ENCODE measurements at places on chromosomes 1 and 21.

DNA sequence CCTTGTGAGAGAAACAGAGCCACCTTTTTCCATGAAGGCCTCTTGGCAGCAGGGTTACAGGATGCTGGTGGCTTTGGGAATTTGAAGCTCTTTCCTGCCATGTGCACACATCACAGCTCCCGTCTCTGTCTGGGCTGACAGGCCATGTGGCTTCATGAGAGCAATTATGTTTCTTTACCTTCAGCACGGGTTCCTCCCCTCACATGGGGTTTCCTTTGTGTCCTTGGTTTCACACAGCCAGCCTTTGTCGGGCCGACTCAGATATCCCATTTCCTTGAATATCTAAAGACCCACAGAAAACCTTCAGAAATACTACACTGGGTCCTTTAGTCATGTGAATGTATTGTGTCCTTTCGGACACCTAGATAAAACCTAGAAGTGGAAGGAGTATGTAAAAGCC lies 7.1 kb downstream of the CLIC6 start:
- no peak for DNase-seq

GRCh38 chr1:236451796-236452373 lies 57.8 kb downstream of the EDARADD start:
- DNase-seq = peak; percentile 15

GRCh38 chr1:29851691-29852090 lies 615.4 kb downstream of the PTPRU start:
- DNase-seq = no peak

- peak; percentile 19 for DNase-seq
Observed at GRCh38 chr1:183281039-183281438, 95.0 kb downstream of the LAMC2 start.

- no peak for DNase-seq
Observed at GRCh38 chr1:230827081-230827681, 41.1 kb downstream of the C1orf198 start.

DNA sequence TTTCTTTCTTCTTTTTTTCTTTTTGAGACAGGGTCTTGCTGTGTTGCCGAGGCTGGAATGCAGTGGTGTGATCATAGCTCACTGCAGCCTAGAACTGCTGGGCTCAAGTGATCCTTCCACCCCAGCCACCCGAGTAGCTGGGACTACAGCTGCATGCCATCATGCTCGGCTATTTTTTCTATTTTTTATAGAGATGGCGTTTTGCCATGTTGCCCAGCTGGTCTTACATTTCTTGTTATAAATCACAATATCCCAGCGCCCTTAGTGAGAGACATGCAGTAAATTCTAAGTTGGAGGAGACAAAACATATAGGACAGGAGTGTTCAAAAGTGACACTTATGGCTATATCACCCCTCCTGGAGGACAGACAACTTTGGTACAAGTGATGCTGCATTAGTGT lies 31.3 kb upstream of the ACTN2 start:
- DNase-seq = no peak

GRCh38 chr1:21783679-21784603 lies 992 bp upstream of the USP48 start:
- DNase-seq = peak; percentile 82

GRCh38 chr1:158095737-158096335 lies 84.9 kb upstream of the CD1D start:
- peak; percentile 53 for DNase-seq

DNA sequence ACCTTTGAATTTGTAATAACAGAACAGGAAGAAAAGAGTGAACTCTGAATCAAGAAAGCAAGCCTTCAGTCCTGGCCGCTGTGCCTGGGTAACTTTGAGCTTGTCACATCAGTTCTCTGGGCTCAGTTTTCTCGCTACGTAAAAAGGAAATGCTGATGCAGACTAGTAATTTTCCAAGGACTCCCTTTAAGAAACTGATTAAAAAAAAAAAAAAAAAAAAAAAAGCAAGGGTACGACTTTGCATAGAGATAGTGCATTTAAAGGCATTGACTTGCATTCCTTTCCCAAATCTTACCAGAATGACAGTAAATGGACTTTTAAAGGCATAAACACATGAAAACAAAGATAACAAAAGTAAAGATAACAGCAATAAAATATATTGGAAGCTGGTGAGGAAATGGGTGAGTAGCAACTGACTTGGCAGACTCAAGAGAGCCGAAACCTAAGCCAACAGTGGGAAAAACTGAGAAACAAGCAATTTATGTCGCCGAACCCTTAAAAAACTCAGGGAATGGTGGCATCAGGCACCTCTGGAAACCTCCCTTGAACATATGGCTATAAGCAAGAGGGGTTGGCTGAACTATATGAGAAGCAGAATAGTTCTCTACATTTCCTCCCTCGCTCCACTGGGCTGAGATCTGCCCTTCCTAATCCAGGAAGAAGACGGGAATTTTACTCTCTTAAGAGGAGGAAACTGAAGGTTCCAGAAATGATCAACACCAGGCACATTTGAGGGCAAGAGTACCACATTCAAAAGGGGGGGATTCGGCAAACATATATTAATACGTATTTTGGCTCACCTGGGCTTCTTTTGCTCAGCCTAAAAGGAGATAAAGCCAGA lies 189.2 kb downstream of the CDC7 start:
- DNase-seq = no peak

DNA sequence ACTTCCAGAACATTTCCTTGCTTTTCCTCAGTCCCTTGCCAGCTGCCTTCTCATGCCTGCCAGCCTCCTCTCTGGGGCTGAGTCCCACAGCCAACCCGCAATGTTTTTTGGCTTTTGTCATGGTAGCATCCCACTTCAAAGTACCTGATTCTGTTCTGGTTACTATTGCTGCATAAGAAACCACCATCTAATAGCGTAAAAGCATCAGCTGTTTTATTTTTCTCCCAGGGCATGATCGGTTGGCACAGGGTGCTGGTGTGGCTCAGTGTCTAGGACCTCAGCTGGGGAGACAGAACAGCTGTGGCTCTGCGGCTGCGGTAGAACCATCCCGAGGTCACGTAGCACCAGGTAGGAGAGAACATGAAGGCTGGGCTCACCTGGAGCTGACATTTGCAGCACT lies 8.9 kb upstream of the PRMT2 start:
- DNase-seq = no peak

DNA sequence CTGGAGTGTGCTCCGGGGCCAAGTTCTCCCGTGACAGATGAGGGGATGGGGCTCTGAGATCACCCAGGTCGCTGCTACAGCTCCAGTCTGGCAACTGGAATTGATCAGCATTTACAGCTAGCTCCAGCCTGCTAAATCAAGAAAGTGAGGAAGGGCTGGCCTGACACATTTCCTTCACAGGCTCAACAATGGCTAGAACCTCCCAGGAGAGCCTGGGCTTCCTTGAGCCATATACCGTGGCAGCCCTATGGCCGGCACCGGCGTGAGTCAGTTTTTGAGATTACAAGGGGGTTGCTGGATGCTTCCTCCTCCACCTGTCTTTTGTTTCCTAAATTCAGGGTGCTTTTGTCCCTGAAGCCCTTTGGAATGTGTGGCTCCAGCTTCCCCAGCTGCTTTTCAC lies 104.2 kb downstream of the ETS2 start:
- no peak for DNase-seq

DNA sequence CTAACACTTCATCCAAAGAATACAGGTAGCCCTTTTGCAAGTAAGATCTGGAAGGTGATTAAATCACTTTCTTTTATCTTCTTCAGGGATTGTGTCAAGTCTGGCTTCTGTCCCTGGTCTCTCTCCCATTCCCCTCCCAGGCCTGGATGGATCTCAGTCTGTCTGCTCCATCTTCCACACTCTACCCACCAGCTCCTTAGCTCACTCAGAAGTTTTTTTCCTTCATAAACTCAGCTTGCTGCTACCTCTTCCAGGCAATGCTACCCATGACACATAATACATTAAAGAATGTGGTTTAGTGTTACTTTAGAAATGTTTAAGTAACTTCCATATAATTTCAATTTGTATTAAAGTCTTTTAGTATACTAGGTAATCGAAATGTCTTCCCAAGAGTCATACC lies 133.1 kb downstream of the AKT3 start:
- DNase-seq = no peak

DNA sequence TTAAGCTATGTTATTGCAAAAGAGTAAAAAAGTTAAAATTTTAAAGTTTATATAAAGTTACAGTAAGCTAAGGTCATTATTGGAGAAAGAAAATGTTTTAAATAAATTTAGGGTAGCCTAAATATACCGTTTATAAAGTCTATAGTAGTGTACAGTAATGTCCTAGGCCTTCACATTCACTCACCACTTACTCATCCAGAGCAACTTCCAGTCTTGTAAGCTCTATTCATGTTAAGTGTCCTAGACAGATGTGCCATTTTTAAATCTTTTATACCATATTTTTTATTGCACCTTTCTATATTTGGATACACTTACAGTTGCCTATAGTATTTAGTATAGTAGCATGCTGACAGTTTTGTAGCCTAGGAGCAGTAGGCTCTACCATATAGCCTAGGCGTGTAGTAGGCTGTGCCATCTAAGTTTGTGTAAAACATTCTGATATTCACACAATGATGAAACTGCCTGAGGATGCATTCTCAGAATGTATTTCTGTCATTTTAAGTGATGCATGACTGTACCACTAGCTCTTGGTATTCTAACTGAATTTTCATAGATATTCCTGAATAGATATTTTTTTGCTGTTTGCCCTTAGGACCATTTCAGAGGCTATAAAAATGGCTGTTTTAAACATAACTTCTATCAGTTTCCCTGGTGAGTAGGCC lies 26.8 kb downstream of the PPP2R5A start:
- DNase-seq = no peak

DNA sequence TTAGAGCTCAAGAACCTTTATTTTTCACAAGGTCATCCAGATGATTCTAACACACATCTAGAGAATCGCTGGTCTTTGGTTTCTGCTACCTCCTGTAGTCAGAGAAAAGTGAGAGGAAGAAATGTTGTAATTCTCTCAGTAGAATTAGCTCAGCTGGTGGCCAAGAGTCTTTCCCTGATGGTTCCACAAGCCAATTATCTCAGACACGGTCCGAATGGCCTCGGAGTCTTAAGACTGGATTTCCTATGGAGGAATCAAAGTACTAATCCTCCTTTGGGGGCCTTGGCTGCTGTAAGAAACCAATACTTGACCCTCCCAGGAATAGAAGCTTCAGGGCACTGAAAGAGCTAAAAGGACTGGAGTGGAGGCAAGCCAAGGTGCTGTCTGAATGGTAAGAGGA lies 1.8 kb downstream of the TMEM81 start:
- DNase-seq = no peak

GRCh38 chr1:101071470-101071891 lies 45.9 kb upstream of the DPH5 start:
- DNase-seq = no peak

DNA sequence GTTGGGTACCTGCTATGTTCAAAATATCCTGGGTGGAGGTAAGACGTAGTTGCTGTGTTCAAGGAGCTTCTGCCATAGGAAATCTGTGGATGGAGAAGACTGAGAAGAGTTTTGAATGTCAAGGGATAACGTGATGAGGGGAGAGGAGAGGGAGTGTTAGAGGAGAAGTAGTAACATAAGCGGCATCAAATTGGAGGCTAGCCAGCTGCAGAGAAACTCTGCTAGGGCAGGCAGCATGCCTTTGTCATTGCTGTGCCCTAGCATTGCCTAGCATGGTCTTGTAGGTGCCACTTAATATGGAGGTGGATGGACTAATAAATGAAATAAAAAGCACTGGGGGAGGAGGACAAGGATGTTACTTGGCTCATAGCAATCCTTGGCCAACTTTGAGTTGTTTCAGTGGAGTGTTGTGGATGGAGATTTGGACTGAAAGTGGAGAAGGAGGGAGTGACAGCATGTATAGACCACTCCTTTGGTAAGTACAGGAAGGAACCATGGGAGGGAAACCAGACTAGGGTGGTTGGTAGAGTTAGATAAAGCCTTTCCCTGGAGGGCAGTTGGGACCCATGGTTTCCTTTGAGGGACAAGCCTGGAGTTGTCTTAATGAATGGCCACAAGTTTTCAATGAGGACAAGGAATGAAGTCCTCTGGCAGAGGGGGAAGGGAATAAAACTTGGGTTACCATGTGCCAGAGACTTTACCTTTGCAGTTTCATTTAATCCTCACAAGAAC lies 6.3 kb downstream of the VANGL1 start:
- no peak for DNase-seq

DNA sequence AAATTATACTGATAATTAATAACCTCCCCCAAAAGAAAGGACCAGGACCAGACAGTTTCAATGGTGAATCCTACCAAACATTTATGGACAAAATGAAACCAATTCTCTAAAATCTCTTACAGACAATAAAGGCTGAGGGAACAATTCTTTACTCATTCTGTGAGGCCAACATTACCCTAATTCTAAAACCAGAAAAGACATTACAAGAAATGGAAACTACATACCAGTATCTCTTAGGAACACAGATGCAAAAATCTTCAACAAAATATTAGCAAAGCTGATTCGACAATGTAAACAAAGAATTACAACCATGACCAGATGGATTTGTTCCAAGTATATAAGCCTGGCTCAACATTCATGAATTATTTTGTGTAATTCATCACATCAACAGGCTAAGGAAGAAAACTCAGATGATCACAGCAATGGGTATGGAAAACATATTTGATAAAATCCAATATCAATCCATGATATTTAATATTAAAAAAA lies 8.6 kb downstream of the TMED5 start:
- no peak for DNase-seq

DNA sequence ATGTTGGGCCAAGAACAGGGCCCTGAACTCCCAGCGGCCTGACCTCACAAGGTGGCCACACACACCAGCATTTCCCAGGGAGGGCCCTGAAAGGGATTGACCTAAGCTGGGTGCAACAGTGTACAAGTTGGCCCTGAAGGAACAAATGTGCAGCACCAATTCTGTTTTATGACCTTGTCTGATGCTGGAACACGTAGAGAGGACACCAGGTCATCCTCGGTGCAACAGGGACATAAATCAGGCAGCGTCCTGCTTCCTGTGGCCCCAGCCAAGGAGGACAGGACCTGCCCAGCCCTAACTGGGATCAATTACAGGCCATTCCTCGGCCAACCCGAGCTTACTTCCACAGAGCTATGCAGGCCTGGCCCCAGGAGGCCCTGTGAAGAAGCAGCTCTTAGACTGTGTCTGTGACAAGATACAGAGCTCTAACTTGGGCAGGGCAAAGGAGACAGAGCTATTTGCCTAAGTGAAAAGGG lies 12.8 kb upstream of the PHC2 start:
- no peak for DNase-seq

GRCh38 chr21:36463991-36464390 lies 15.9 kb downstream of the CLDN14 start:
- no peak for DNase-seq

DNA sequence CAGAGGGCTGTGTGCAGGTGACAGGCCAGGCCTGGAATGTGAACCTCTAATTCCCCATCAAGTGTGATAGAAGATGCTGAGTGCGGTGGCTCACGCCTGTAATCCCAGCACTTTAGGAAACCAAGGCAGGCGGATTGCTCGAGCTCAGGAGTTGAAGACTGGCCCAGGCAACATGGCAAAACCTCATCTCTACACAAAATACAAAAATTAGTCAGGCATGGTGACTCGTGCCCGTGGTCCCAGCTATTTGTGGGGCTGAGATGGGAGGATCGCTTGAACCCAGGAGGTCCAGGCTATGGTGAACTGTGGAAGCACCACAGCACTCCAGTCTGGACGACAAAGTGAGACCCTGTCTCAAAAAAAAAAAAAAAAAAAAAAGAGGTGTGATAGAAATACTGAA lies 40.1 kb upstream of the PUM1 start:
- no peak for DNase-seq

- no peak for DNase-seq
Observed at GRCh38 chr1:164699815-164700491, 141.0 kb downstream of the PBX1 start.
